CD8-positive, alpha-beta memory T cell (primary cell): ENCODE measurements at places on chromosomes 1 and 21. TPM values are rescaled to one million over a fixed set of nuclear protein-coding genes. Genes with fewer than 3 reads are reported as not detected.

The ASAP3 gene
- 0.62 TPM for polyA plus RNA-seq

The AVPR1B gene
- not detected for polyA plus RNA-seq

The PRR9 gene
- polyA plus RNA-seq, result not detected

The INKA2 gene
- not detected for polyA plus RNA-seq

The CYP2J2 gene
- polyA plus RNA-seq, result 1.6 TPM

The PTGS2 gene
- not detected for polyA plus RNA-seq
